Activated T-helper 17 cell treated with anti-CD3 and anti-CD28 coated beads, Interleukin-2, amount 50 U/mL, for 72 hours (primary cell): ENCODE measurements at places on chromosomes 5 and 9.

- ATAC-seq, result no peak
These were observed 55.6 kb downstream of the SPTLC1 start for GRCh38 chr9:92059661-92060060.

- ATAC-seq, result no peak
These were observed 1.9 kb upstream of the IDNK start for GRCh38 chr9:83620841-83621636.

- ATAC-seq, result no peak
These were observed 59.3 kb downstream of the RGS3 start for GRCh38 chr9:113522858-113523257.

GRCh38 chr5:69167493-69167855, 524 bp downstream of the CCNB1 start:
- ATAC-seq, result no peak

- ATAC-seq, result no peak
These were observed 824.3 kb downstream of the SEMA5A start for GRCh38 chr5:8721536-8721935.

- no peak for ATAC-seq
These were observed 175.5 kb upstream of the PAPPA start for GRCh38 chr9:115978091-115978490.
